ENCODE measurements at places on chromosomes 2 and 18.

- DNase-seq: no peak
Measured at GRCh38 chr2:33644215-33644614, 45.1 kb upstream of the FAM98A start.

- DNase-seq: no peak
Measured at GRCh38 chr2:181178823-181179412, 198.5 kb downstream of the UBE2E3 start.

DNA sequence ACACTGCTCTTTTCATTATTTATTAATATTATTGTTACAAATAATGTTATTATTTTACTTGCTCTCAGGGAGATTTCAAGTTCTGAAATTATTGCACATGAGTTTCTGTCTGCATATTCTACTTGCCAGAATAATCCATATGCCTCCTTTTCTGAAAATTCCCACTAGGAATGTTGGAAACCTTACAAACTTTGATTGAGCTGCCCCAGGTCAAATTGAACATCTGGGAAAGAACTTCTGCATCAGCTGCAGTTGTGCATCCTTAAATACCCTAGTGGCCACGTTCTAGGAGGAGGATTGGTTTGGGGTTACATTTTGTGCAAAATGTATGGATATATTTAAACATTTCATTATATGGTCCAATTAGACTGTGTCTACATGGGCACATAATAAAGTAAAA, 1302.7 kb upstream of the PIK3C3 start:
- no peak for DNase-seq

GRCh38 chr18:63828656-63829055, 53.4 kb downstream of the SERPINB7 start:
- DNase-seq: no peak

DNA sequence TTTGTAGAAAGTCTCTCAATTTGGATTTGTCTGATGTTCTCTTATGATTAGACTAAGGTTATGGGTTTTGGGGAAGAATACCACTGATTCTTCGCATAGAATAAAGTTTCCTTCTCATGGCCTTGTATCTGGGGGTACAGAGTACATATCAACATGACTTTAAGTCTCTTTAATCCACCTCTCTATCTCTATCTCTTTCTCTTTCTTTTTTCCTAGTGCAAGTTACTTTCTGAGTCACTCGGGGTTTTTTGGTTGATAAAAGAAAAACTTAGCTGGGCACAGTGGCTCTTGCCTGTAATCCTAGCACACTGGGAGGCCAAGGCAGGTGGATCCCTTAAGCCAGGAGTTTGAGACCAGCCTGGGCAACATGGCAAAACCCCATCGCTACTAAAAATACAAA, 100.1 kb upstream of the MAP4K3 start:
- no peak for DNase-seq

DNA sequence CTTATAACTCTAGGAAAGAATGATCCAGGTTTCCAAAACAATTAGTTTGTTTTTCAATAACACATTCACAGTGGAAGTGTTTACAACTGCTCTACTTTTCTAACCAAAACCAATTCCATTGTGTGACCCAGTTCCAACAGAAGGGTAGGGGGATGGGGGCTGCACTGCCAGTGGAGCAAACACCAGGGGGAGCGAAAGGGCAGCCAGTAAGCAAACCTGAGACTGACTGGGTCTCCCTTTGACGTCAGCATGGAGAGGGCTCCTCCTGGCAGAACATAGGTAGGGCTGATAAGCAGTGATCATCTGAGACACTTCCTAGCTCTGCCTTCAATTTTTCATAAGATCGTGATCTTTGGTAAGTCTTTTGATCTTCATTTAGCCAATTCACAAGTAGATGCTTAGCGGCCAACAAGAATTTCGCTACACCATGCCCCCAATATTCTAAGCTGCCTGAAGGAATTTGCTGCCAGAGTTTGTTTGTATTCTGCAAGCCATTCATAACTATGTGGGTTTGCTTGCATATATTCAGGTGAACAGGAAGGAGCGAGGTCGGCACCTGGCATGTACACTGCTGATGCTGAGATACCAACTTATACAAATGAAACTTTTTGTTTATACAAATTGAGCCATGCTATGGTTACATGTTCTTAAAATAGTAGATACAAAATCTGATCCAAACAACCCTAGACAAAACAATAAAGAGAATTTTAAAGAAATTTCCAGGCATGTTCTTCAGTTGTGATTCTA, 45.9 kb downstream of the ST6GAL2 start:
- no peak for DNase-seq

- no peak for DNase-seq
Measured at GRCh38 chr2:232203166-232203891, 175.2 kb upstream of the ALPP start.

Data from stimulated activated CD4-positive, alpha-beta T cell treated with anti-CD3 and anti-CD28 coated beads, Interleukin-12 subunit alpha, Interleukin-12 subunit beta, amount 100 ng/mL, for 48 hours (primary cell).